ENCODE measurements at places on chromosomes 2 and 18. TPM values are rescaled to one million over a fixed set of nuclear protein-coding genes. Genes with fewer than 3 reads are reported as not detected.

The NBEAL1 gene
- total RNA-seq: 13.3 TPM

The ESCO1 gene
- total RNA-seq: 10.0 TPM

The KCTD1 gene
- total RNA-seq: 40.5 TPM

The NT5DC4 gene
- not detected for total RNA-seq

The TLK1 gene
- total RNA-seq: 11.0 TPM

The MEIS1 gene
- 4.7 TPM for total RNA-seq

The PCARE gene
- not detected for total RNA-seq

The COL4A4 gene
- total RNA-seq: under 0.01 TPM

The CIB4 gene
- total RNA-seq: not detected

The PROC gene
- 0.19 TPM for total RNA-seq

The MPP4 gene
- 0.55 TPM for total RNA-seq

The CCDC148 gene
- total RNA-seq: 0.19 TPM

The UGT1A1 gene
- not detected for total RNA-seq

The HNRNPA3 gene
- 32.6 TPM for total RNA-seq

The ZNF512 gene
- total RNA-seq: 11.6 TPM

The NEU2 gene
- not detected for total RNA-seq

The CTLA4 gene
- total RNA-seq: not detected

The OTX1 gene
- 2.9 TPM for total RNA-seq

The HOXD12 gene
- not detected for total RNA-seq

The PPP3R1 gene
- total RNA-seq: 23.7 TPM

The ANKRD30BL gene
- not detected for total RNA-seq

The MBP gene
- 16.9 TPM for total RNA-seq

The FSHR gene
- total RNA-seq: not detected

The ASB18 gene
- not detected for total RNA-seq

The ABCB6 gene
- 9.5 TPM for total RNA-seq

The GCKR gene
- total RNA-seq: not detected

The GPR45 gene
- total RNA-seq: not detected

The SRD5A2 gene
- not detected for total RNA-seq

The TCF23 gene
- not detected for total RNA-seq

The RAD51AP2 gene
- 0.04 TPM for total RNA-seq

The RTP5 gene
- not detected for total RNA-seq

The FBXO48 gene
- total RNA-seq: 0.72 TPM

The CCDC102B gene
- 0.86 TPM for total RNA-seq

The CD302 gene
- 1.7 TPM for total RNA-seq

The G6PC2 gene
- total RNA-seq: not detected

The SIX2 gene
- not detected for total RNA-seq

The GNLY gene
- not detected for total RNA-seq

The LRATD1 gene
- 8.1 TPM for total RNA-seq

The C2orf78 gene
- total RNA-seq: not detected
